ENCODE measurements at places on chromosomes 11 and 22.

DNA sequence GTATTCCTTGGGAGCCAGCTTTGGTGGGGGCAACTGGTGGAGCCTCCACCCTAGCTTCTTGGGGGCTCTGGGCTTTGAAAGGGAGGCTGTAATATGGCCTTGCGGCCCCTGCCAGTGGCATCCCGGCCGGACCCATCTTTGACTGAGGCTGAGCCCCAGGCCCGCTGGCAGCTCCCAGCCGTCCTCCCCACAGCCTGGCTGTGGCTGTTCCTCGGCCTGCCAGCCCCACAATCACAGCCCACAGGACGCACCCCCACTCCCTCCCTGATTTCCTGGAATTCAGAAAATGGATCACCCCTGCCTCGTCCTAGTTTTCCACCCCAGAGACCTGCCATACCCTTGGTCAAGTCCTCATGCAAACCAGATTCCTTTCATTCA is 23.2 kb downstream of the SERPINH1 start:
- DNase-seq, result no peak

DNA sequence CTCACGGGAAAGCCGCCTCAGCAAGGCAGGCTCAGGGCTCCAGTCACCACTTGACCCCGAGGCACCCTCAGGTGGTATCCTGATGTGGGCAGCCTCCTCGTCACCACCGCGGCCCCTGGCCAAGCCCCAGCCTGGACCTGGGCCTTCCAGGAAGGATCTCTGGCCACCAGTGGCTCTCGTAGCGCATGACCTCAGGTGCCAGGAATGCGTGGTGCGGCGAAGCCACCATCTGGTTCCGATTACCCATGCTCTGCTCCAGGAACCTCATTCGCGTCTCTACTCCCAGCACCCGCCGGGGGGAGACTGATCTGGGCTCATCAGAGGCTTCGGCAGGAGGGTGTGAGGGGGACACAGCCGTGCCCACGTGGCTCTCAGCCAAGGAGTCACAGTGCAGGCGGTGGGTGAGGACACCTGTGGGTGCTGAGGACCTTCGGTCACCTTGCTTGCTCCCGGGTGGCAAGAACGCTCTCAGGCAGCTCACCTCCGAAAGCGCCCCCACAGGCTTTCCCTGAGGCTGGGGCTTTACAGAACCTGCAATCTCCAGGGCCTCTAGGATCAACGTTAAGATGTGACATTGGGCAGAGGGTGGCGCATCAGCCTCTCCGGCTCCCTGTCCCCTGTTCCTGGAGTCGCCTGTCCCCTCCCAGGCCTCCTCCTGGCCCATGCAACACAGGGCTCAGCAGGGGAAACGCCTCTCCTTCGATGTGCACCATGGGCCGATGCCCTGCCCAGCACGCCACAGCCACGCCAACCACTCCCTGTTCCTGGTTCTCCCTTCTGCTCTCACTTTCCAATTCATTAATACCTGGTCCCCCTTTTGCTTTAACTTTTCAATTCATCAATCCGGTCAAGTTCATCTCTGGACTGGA is 39.0 kb downstream of the TBX1 start:
- no peak for DNase-seq

DNA sequence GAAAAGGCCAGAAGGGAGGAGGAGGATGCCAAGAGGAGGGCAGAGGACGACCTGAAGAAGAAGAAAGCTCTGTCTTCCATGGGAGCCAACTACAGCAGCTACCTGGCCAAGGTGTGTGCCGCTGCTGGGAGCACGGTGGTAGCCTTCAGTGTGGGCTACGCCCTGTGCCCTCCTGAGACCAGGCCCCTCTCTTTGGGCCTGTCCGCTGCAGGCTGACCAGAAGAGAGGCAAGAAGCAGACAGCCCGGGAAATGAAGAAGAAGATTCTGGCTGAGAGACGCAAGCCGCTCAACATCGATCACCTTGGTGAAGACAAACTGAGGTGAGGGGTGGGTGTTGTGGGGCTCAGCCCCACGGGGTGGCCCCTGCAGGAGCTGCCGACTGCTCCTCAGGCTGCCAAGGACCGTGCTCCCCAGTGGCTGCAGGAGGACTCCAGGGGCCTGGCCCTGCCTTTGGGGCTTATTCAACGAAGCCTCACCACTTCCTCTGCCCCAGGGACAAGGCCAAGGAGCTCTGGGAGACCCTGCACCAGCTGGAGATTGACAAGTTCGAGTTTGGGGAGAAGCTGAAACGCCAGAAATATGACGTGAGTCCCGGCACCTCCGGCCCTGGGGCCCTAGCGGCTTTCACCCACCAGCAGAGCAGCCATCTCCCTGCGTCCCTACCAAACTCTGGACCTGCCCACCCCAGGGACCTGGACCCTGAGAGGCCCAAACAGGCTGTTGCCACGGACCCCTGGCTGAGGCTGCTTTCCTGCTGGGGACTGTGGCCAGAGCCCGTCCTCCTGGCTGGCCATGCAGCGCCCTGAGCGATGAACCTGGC is 12.6 kb upstream of the MRPL23 start:
- DNase-seq, result no peak

- no peak for DNase-seq
These were observed 78.3 kb downstream of the ZBTB16 start for GRCh38 chr11:114137838-114138237.

DNA sequence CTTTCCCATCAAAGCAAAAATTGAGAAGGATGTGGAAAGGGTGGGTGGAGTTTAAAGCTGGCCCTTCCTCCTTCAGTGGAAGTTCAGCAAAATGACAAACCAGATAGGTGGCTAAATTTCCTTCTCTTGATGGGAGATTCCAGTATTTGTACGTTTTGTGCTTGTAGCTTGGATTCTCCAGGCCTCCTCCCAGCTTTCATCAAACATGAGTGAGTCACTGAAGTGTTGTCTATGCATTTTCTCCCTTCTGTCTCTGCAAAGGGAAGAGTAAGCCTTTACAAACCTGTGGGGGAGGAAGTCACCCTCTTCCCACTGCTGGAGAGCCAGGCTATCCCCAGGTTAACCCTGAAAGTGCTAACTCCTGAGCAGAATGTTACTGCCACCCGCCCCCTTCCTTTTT is 6.4 kb downstream of the MARK2 start:
- DNase-seq, result no peak

- DNase-seq, result no peak
These were observed 77.6 kb downstream of the LUZP2 start for GRCh38 chr11:24574461-24574860.

GRCh38 chr11:27386181-27386845 is 23.3 kb upstream of the CCDC34 start:
- DNase-seq, result no peak

- no peak for DNase-seq
These were observed 11.2 kb downstream of the NLRP14 start for GRCh38 chr11:7031471-7031871.

GRCh38 chr22:23681026-23681809 is 9.6 kb upstream of the RGL4 start:
- DNase-seq, result no peak

DNA sequence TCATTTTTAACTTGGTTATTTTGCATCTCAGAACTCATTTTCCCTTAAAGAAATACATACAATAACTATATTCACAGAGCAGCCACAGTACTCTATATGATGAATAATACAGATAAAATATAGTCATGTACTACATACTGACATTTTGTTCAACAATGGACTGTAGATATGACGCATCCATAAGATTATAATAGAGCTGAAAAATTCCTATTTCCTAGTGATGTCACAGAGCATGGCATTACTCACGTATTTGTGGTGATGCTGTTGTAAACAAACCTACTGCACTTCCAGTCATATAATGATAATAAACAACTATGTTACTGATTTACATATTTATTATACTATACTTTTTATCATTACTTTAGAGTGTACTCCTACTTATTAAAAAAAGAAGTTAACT is 38.7 kb downstream of the NARS2 start:
- DNase-seq, result no peak

DNA sequence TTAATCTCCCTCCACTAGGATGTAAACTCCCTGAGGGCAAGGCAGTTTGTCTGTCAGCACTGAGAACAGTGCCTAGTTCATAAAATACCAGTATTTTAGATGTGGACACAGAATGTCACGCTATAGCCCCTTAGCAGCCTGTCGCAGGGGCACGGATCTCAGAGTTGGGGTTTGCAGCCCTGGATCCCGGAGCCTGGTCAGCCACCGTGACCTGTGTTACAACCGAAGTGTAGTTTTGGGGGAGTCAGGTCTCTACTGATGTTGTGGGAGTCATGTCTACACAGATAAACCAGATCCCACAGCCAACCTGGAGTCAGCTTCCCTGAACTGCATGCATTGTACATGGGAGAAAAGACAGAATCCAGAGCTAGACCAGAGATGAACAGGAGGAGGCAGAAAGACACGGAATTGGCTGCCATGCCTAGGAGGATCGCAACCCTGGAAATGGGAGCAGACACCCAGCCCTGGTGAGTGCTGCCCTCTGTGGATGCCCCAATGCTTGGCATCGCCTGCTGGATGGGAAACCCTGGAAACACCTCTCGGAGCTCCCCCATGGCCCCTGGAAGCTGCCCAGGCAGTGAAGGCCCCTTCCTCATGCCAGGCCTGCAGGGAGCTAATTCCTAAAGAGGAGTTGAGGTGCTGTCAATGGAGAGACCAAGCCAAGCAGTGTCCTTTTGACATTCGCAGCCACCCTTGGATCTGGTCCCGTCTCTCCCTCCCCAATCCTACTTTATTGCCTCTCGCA is 851.3 kb downstream of the TBC1D22A start:
- DNase-seq, result no peak

- no peak for DNase-seq
These were observed 81.2 kb downstream of the KIF18A start for GRCh38 chr11:28026634-28027290.

Measured in CD4-positive, alpha-beta T cell treated with Interleukin-1 beta for 1 hour (primary cell).